SW480 (cell line): ENCODE measurements at places on chromosomes 6 and 20.

DNA sequence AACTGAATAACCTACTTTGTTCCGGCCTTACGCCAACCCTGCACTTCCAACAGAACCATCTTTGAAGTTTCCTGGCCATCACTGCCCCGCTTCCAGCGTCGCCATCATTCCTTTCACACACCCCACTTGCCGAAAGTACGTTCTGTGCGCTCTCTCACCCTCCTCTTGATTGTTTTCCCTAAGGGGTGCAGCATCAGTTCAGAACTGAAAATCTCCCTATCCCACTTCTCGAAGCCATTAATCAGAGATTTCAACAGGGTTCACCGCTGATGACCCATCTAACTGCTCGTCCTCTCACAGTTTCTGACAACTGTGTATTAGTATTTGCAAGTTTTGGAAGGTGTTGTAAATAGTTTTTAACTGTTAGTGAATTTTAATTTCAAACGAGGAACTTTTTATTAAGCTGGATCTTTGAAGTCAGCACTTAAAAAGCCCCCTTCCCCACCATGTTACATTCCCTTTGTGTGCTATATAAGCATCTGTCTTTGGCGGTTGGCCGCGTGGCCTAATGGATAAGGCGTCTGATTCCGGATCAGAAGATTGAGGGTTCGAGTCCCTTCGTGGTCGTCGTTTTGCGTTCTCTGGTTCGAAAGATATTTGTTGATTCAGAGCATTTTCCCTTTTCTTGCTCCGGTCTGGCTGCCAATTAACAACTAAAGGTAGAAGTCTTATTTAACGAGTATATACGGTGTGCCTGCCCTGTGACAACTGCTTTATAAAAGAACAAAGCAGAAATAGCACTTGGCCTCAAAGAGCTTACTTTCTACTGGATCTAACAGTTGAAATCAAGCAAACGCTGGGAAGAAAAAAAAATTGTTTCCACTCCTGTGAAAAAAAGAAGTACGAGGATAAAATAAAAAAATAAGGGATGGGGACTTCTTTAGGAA is 42.6 kb downstream of the TRIM27 start:
- peak; percentile 31 for DNase-seq

GRCh38 chr20:53439046-53439445 is 154.6 kb downstream of the ZNF217 start:
- DNase-seq, result no peak

- peak; percentile 71 for DNase-seq
Observed at GRCh38 chr6:168956884-168957730, 296.5 kb downstream of the THBS2 start.

DNA sequence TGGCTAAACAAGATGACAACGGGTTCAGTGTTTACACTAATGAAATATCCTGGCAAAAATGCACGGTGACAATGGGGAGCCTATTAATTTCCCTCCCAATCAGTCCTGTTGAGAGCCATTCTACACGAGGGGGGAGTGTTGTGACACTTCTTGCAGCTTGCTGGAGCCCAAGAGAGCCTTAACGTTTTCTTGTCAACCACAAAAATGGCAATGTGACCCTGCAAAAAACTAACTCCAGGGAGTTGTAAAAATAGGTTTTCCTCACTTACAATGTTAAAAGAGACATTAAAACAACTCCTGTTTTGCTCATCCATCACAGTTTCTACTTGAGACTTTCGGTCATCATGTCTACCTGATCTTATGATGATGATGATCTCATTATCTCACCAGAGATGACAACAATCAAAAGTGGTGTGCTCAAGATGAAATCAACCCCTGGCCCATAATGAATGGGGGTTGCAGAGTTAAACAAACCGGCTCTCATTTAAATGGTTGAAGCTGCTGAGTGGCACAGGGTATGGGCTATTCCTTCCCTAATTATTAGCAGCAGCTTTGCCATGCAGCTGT is 57.9 kb downstream of the GJA10 start:
- no peak for DNase-seq

DNA sequence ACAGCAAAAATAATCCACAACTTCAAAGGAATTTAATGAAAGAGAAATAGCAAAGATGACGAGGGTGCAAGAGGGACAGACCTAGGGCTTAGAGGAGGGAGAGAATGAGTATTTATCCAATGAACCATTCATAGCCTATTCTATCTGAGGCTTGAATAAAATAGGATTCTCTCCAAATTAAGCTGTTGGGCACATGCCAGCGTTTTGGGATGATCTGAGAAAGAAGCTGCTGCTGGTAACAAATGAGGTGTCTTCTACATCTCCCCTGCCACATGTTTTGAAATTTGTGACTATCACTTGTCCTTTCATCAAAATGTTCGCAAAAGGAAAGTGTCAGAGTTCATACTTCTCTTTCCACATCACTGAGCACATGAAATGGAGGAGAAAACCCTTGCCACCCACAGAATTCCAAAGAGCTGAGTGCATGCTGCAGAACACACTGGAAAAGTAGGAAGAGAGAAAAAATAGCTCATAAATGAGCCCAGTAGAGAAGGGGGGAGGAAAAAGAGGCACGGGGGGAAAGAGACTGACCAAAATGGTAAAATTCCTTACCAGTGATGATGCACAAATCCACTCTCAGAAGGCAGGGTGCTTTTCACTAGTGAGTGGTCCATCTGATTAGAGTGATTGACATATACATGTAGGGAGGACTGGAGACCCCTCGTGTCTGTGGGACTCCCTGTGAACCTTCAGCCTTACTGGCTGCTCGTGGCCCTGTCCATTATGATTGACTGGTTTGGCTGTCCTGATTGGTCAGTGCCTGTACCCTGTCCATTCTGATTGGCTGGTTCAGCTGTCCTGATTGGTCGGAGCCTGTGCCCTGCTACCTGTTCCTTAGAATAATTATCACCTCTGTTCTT is 180.5 kb downstream of the OGFRL1 start:
- peak; percentile 44 for DNase-seq

DNA sequence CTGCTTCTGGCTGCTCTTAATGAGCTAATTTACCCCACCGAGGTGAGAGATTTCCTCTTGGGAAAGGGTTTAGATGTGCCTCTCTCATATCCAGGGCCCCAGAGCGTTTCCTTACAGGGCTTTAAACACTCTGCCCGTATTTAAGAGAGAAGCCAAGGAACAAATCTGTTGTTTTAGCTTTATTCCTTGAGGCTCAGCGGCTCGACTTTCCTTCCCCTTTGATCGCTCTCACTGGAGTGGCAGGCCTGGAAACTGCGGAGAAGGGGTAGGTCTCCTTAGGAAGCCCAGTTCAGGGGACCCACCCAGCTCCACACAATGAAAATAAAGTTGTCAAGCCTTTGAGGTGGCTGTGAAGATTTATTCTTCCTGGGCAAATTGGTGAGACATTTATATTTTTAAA is 132.0 kb upstream of the JAG1 start:
- DNase-seq, result no peak

GRCh38 chr6:16883414-16883813 is 122.2 kb upstream of the ATXN1 start:
- DNase-seq, result no peak

GRCh38 chr20:15555913-15556312 is 1017.3 kb downstream of the KIF16B start:
- no peak for DNase-seq

GRCh38 chr6:157407646-157408045 is 26.7 kb downstream of the ZDHHC14 start:
- DNase-seq, result no peak

GRCh38 chr20:57708694-57709673 is 831 bp downstream of the PMEPA1 start:
- no peak for DNase-seq

DNA sequence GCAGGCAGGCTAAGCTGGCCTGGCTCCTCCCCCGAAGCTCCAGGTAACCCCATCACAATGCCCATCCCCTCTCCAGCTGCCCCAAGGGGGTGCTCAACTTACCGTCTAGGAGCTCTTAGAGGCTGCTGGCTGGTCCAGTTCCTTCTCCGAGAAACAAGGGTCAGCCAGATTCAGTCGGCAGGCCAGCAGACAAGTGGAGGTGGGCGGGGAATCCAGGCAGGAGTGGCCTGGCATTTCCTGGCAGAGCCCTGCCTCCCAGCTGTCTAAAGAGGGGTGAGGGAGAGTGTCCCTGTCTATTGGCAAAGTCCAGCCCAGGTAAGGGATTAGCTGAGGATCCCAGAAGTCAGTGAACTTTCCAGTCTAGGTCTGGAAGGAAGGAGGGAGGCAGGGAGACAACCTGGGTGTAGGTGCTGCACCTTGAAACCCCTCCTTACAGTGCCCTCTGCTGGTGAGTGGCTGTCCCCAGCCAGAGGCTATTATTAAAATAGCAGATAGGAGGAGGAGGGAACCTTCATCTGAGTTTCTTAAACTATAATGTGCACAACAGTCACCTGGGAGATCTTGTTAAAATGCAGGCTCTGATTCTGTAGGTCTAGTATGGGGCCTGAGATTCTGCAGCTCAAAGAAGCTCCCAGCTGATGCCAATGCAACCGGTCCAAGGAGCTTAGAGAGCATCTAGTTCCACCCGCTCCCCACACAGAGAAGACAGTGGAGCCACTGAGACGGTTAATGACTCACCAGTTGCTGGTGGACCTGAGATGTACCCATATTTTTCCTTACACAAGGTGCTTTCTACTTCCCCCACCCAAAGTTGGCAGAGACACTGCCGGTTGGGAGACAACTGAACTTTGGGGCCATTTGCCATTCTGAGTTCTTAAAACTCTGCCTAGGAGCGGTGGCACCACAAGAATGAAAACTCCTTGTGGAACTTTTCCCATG is at the start of gene UNC5CL:
UNC5CL (minus strand) TSS at position 162 of the 939 bp plus-strand sequence. CDS start 4,147 bp downstream, outside the sequence.
- DNase-seq, result peak; percentile 56

DNA sequence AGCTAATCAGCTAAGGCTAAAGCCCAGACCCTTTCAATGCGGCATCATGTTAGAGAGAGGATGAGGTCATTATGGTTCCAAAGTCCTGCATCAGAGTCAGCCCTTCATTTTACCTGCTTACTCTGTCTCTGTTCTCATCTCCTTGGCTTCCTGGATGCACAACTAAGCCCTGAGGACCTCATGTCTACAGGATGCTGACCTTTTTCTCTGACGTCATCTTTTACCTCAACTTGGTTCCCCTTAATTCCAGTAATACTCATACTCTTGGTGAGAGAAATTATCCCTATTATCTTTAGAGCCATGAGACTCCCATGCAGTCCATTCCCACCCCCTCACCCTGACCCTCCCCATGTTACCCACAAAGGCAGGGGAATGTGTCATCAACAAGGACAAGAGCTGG is 636.5 kb upstream of the CHD6 start:
- DNase-seq, result no peak

DNA sequence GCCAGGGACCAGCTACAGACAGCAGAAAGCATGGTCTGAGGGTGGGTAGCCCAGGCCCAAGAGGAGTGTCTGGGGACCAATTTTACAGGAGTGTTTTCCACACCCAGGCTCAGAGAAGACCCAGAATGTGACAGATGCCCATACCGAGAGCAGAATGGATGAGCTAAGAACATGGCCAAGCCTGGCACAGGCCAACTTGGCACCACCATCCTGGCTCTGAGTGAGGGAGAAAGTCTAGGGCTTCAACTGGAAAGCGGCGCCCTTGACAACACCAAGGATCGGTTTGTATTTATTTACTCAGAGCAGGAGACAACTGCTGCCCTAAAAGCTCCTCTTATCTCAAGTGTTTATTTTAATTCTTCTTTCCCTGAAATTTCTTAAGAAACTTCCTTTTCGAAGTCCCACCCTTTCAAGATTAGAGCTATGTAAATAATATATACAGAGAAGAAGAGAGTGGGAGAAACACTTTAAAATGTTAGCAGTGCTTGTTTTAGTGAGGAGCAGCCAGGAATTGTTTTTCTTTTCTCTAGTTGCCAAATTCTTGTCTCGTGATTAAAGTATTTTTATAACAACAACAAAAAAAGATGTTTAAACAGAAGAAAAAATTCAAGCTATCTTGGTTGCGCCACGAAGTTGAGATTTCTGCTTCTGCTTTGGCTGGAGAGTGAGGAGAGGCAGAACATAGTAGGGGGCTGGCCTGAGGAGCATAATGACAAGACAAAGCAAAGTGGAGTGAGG is 16.2 kb downstream of the TNXB start:
- DNase-seq, result no peak

DNA sequence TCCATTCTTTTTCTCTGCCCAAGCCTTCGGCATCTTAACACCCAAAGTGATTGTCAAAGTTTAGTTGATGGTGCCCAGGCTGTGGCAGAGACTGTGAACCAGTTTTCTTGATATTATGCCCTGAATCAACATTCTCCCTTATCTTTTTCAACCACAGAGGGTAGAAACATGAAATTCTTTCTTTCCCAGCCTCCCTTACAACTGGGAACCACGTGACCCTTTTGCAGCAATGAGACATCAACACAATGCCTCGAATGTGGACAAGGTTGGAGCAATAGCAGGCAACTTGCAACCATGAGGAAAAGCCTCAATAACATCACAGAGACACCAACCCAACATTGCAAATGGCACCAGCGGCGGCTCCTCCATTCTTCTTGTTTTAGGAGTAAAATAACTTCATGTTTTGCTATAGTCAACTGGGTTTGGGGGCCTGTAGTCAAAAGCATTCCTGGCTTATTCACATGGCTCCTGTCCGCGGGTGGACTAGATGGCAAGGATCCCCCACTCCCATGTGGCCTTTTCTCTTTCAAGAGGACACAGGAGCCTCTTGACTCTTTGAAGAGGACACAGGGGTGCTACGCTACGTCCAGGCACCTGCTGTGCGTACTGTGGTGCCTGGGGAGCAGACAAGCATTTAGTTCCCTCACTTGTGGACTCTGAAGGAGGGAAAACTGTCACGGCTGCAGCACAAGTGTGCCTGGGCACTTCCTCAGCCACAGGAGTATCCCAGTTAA is 90.5 kb downstream of the NOL4L start:
- no peak for DNase-seq

DNA sequence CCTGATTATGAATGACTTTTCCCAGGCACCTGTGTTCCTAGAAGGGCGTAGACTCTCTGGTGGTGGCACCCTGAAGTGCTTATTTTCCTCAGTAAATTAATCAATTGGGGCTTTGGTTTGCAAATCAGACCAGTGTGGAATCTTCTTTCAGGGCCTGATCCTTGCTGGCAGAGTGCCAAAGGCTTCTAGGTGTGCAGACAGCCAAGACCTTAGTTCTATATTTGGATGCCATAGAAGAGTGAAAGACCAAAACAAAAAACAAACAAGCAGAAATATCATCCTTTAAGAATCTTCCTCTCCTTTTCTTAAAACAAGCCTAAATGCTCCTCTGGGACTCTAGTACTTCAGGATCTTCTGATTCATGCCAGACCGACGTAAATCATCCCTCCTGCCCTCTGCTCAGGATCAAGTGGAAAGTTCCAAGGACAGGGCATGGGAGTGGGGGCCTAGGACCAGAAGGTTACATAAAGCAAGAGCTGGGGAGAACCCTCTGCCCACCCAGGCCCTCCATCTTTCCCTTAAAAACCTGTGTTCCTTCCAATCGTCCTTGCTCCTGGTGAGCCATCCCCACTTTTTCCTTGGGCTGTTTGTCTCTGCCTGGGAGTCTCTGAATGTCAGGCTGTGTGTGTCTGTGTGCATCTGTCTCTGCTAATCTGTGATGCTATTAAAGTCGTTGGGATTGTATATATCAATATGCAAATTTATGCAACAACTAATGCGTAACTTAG is 70.5 kb upstream of the MYLIP start:
- DNase-seq, result no peak
